ENCODE measurements at places on chromosomes 6 and 20.

DNA sequence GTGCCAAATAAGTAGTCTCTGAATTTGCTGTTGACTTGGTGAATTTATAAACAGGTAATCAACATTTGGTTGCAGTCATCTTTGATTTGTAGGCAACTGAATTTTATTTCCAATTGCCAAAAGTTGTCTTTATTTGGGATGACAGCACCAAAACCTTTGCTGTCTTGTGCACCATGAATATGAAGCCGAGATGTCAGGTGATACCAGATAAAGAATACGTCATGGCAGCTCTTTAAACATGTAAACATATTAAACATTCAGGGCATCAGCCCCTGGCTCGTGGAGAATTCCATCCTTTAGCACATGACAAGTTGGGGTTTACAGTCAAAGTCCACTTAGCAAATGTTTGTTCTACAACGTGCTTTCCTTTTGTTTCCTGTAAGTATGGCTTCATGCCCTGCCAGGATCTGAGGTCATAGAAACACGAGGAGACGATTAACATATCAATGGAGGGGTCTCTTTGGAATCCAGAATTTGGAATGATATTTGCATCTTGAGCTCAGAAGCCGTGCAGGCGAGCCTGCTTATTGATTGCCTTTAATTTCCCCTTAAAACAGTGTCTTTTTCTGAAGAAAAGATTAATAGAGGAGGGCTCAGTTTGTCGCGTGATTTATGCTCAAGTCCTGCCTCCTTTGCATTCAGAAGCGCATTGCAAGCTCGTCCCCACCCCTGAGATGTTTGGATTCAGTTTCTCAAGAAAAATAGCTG, 170.2 kb upstream of the ZNF217 start:
- no peak for DNase-seq
- no peaks in the 10 kb centered on the region for H3K27me3 ChIP-seq
- peaks cover 3% of the 10 kb centered on the region for H3K4me1 ChIP-seq
- H3K27ac ChIP-seq = no peak overlapping the region
- H3K36me3 ChIP-seq = no peaks in the 10 kb centered on the region

- H3K27ac ChIP-seq = no peak overlapping the region
- H3K4me3 ChIP-seq = no peak overlapping the region
- no peaks in the 10 kb centered on the region for H3K36me3 ChIP-seq
- no peaks in the 10 kb centered on the region for H3K27me3 ChIP-seq
Observed at GRCh38 chr6:19866985-19867627, 29.9 kb downstream of the ID4 start.

DNA sequence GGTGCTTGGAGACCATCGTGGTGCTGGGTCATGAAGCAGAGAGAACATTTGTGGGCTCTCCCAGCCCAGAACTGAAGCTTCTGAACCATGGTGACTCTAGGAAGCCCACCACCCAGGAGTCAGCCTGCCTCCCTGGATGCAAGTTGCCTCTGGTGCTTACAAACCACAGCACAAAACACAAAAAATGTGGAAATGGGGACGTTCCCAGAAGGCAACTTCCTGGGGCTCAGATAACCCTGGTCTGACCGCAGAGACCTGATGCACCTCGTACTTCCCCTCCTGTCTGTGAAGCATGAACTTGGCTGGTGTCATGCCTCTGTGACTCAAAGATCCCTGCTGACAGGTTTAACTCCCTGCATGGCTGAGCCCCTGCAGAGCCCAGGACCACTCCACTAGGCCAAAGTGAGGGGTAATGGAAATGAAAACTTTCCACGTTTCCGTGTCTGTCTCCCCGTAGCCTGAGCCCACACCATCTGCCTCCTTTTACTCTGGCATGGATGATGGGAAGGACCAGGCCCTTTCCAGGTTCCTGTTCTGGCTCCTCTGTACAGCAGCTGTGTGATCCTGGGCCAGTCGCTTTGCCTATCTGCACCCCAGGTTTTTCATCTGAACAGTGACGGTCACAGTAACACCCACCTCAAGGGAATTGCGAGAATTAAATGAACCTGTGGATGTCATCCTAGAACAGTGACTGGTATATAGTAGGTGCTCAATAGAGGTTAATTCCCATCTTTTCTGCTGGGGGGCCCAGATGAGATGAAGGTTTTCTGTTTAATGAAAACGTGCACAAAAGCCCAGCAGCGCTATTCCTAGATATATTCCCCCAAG, 57.7 kb downstream of the PPP1R16B start:
- no peak overlapping the region for H3K4me3 ChIP-seq
- no peaks in the 10 kb centered on the region for H3K27me3 ChIP-seq
- H3K36me3 ChIP-seq = no peaks in the 10 kb centered on the region
- no peak overlapping the region for H3K27ac ChIP-seq

- no peaks in the 10 kb centered on the region for H3K36me3 ChIP-seq
- H3K4me1 ChIP-seq = no peaks in the 10 kb centered on the region
- no peak overlapping the region for H3K27ac ChIP-seq
Observed at GRCh38 chr6:23633996-23634395, 492.0 kb upstream of the NRSN1 start.

GRCh38 chr6:39152262-39152661, 37.3 kb upstream of the SAYSD1 start:
- H3K4me3 ChIP-seq = no peak overlapping the region
- no peak for DNase-seq
- H3K27ac ChIP-seq = no peak overlapping the region
- H3K4me1 ChIP-seq = no peaks in the 10 kb centered on the region
- H3K36me3 ChIP-seq = no peaks in the 10 kb centered on the region

GRCh38 chr6:27213544-27214125, 33.9 kb upstream of the PRSS16 start:
- no peaks in the 10 kb centered on the region for H3K4me1 ChIP-seq
- no peak overlapping the region for H3K27ac ChIP-seq
- H3K27me3 ChIP-seq = peaks cover 11% of the 10 kb centered on the region
- H3K36me3 ChIP-seq = no peaks in the 10 kb centered on the region
- no peak overlapping the region for H3K4me3 ChIP-seq

GRCh38 chr6:11197175-11197536, 35.3 kb downstream of the NEDD9 start:
- no peak overlapping the region for H3K4me3 ChIP-seq
- H3K27ac ChIP-seq = no peak overlapping the region
- H3K36me3 ChIP-seq = peaks cover 12% of the 10 kb centered on the region
- H3K27me3 ChIP-seq = no peaks in the 10 kb centered on the region

- H3K36me3 ChIP-seq = no peaks in the 10 kb centered on the region
- H3K27me3 ChIP-seq = no peaks in the 10 kb centered on the region
- DNase-seq = peak; percentile 79
- H3K27ac ChIP-seq = peak overlapping the region; percentile 86
- peaks cover 23% of the 10 kb centered on the region for H3K4me1 ChIP-seq
- no peak overlapping the region for H3K4me3 ChIP-seq
Observed at GRCh38 chr6:6758915-6759654, 170.6 kb downstream of the LY86 start.
